Neuronal stem cell (in vitro differentiated cells): ENCODE measurements at places on chromosomes 16 and 17.

GRCh38 chr16:82185012-82185411, 15.0 kb upstream of the MPHOSPH6 start:
- no peak for DNase-seq

- no peak for DNase-seq
Observed at GRCh38 chr16:82201926-82202325, 31.9 kb upstream of the MPHOSPH6 start.

- no peak for DNase-seq
Observed at GRCh38 chr17:41907633-41908539, 10.9 kb downstream of the ACLY start.

DNA sequence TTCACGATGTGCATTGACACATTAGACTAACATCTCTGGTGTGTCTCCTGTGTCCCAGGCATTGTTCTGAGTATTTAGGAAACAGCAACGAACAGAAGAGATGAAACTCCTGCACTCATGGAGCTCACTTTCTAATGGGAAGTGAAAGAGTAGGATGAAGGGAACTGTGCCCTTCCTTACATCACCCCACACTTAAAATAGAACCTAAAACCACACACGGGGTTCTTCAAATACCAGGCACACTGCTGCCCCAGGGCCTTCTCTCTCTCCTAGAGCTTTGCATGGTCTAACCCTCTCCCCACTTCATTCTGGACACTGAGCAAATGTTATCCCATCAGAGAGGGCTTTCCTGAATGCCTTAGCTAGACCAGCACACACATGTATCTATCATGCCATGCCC, 33.7 kb downstream of the TRIM25 start:
- no peak for DNase-seq

DNA sequence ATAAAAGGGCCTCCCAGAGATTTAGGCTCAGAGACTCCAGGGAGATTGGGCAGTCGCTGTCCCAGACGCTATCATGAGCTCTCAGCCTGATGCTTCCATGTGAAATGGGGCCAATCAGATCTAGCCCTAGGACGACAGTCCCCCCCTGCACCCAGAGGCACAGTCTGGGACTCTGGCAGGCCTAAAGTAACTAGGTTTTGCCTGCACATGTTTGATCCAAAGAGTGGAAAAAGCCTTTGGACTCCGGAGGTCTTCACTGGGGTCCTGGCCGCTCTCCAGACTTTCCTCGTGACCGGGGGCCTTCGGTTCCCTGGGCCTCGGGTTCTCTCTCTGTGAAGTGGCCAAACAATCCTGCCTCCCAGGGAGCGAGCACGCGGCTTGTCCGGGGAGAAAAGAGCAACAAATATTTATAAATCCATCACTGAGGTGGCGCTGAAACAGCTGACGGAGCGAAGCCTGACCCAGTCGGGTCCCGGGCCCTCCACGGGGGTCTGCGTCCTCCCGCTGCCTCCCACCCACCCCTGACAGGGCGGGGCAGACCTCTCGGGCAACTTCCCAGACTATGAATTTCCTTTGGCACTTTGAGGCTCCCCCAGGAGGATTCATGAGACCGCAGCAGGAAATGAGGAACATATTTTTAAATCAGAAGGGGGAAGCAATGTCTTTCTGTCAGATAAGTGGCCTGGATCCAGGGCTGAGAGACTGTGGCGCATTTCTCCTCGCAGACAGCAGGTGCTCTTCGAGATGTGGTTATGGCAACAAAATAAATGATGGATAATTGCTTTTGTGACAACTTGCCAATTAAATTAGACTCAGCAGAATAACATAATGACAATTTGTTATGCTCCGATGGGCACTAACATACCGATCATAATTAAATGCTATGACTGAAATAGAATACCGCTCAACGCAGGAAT, 38.9 kb downstream of the MRPS23 start:
- DNase-seq: no peak

DNA sequence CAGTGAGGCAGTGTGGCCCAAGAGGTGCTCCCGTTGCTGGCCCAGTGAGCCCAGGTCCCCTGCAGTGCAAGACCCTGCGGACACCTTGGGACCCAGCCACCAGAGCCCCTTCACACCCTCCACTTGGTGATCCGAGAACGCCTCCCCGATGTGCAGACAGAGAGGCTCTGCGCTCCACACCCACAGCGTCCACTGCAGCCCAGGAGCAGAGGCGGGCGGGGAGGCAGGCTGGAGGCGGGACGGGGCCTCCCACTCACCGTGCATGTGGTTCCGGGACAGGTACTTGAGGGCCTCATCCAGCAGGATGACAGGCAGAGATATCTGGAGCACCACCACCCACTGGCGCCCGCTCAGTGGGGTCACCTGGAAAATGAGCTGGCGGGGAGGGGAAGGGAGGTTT, 12.1 kb upstream of the P2RX1 start:
- DNase-seq: no peak

DNA sequence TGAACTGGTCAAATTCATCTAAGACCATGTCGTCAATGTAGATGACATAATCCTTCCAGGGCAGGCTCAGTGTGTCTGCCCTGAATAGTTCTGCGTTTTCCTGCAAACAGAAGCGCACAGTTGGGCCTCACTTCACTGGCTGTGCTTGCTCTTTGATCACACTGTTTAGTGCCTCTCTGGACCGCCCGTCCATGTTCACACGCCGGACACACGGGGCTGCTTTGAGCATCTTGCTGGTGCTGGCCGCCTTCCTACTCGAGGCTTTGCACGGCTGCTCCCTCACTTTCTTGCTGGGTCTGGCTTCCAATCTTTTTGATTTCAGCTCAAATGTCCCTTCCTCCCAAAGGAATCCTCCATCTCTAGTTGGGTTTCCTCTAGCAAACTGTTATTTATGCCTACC, 37.4 kb downstream of the DNAH17 start:
- no peak for DNase-seq

DNA sequence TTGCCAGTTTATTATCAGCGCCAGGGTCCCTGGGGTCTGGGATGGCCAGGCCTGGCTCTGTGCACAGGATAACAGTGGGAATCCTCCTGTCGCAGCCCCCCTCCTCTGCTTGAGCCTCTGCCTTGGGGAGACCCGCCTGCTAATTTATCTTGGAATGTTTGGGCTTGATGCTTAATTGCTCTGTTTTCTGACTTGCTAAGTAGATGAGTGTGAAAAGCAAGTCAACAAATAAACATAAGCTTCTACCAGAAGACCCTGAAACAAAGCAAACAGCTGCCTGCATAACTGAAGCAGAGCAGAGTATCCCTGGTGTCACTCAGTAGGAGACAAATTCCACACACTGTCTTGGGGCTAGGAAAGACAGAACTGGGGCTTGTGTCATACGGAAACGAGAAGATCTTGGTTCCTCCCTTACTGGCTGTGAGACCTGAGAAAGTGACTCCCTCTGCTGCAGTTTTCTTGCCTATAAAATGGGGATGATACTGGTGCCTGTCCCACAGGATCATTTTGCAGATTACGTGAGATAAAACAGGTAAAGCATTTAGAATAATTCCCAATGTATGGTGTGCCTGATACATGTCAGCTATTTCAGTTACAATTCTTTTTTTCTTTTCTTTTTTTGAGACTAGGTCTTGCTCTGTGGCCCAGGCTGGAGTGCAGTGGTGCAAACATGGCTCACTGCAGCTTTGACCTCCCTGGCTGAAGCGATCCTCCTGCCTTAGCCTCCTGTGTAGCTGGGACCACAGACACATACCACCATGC, 44.8 kb upstream of the IRX3 start:
- DNase-seq: peak; percentile 12

- no peak for DNase-seq
Observed at GRCh38 chr17:27950995-27951394, 57.8 kb upstream of the LYRM9 start.

- no peak for DNase-seq
Observed at GRCh38 chr16:63945806-63946205, 1176.1 kb downstream of the CDH11 start.

- DNase-seq: no peak
Observed at GRCh38 chr17:40064971-40065768, 2.4 kb downstream of the THRA start.

DNA sequence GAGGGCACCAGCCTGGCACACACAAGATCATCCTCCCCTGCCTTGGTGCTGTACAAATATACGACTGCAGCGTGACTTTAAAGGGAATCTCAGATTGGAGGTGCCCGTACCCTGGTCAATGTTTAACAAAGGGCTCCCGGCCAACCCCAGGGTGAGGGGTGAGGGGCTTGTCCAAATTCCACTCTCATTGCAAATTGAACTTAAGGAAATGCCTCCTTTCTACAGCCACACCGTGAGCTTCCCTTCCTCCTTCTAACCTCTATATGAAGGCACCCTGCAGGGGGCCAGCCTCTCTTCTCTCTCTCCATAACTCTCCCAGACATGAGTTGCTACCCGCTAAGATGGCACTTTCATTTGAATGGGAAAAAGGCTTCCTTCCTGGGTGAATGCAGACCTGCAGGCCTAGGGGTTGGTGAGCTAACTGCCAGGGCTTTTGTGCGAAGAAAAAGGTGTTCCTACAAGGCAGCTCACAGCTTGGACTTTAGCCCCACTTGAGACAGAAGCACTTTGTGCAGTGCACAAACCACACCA, 76.6 kb downstream of the IRF8 start:
- no peak for DNase-seq

DNA sequence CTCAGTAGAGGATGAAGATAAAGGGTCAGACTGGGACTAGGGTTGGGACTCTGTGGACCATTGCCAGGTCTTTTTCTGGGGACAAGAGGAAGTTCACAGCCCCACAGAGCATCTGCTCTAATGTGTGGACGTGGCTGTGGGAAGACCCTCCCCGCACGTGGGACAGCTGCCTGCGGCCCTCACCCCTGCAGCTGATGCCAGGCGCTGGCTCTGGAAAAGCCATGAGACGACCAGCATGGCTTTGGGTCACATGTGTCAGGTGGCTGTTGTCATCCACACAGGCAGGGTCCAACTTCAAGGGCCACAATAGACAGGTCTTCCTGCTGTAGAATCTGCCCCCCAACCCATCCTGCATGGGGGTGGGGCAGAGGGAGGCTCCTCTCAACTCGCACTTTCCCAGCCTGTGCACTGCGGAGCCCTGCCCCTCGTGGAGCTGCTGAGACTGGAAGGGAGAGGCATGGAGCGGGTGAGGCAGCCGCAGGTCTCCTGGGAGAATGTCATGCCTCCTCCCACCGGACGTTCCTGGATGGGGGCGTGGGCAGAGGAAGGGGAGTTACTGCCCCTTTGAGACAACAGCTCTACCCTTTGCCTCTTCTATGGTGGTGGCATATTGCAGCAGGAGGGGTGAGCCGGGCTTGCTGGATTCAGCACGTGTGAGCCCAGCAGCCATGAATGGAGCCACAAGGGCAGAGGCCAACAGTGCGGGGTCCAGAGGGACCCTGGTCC, 53.4 kb downstream of the PIMREG start:
- DNase-seq: no peak

DNA sequence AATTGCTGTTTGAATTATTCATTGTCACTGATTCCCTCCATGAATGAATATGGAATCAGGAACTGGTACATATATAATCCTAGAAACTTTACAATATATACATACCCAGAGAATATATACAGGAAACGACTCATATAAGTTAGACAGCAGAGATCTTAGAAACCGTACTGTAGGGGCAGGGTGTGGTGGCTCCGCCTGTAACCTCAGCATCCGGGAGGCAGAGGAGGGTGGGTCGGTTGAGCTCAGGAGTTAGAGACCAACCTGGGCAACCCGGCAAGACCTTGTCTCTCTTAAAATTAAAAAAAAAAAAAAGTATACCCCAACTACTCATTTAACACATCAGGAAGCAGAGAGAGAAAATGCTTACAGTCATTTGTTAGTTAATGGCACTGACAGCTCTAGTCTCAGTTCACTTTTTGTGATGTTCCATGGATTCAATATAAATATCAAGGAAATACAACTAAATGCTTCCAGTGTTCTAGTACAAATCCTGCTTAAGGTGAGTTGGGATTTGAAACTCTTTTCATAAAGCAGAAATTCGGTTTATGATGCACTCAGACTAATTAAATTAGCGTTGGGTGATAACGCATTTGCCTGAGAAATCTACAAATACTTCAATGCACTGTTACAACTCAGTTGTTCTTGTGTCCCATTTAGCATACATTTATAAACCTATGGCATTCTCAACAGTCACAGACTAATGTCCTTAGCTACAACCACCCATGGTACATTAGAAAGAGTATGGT, 5.6 kb downstream of the GLG1 start:
- DNase-seq: no peak

GRCh38 chr17:2084766-2085647, 30.1 kb downstream of the HIC1 start:
- no peak for DNase-seq

DNA sequence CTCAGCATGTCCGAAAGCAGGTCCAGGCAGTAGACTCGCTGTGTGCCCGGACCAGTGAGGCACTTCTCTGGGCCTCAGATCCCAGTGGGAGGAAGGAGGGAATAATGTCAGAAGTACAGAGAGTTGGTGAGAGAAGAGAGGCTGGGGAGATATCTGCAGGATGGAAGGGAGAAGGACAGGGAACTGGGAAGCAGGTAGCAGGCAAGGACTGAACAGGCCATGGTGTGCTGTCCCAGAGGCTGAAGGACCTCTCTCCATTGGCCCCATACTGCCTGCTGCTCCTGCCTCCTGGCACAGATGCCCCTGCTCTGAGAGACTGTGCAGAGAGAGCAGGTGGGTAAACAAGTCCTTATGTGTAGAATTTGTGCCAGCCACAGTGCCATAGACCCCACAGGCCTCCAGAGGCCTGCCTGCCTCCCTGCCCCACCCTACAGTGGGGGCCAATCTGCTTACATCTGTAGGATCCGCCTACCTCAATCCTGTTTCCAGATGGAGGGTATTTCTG, 34.2 kb upstream of the CRHR1 start:
- DNase-seq: no peak

DNA sequence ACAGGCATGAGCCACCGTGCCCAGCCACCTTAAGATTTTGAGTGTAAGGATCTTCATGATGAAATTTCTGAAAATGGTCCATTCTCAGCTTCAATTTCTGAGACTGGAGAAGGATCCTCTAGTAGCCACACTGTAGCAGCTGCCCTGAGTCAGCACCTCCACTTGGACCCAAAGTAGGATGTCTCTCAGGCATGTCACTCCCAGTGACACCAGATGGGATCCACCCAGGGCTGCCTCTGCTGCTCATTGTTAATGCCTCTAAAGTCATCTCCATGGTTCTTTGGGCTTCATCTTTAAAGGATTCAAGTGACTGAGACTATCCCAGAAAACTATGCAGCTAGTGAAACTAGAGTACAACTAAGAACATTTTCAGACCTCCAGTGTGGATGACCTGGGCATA, 7.9 kb downstream of the PLD6 start:
- no peak for DNase-seq

GRCh38 chr16:25916037-25916436, 224.3 kb downstream of the HS3ST4 start:
- no peak for DNase-seq
